ENCODE measurements at places on chromosomes 6 and 20. TPM values are rescaled to one million over a fixed set of nuclear protein-coding genes. Genes with fewer than 3 reads are reported as not detected.

Gene OTOR
- not detected for total RNA-seq

Gene RBPJL
- not detected for total RNA-seq

Gene VNN1
- not detected for total RNA-seq

Gene LY6G6D
- total RNA-seq: not detected

Gene GLYATL3
- total RNA-seq: not detected

Gene ULBP3
- 6.2 TPM for total RNA-seq

- peak; percentile 81 for DNase-seq
Observed at GRCh38 chr20:36544134-36545018, 3.1 kb downstream of the MYL9 start.

- DNase-seq: no peak
Observed at GRCh38 chr6:107531868-107532267, 42.0 kb downstream of the SOBP start.

GRCh38 chr20:18003897-18004296 lies 35.1 kb downstream of the MGME1 start:
- no peak for DNase-seq

DNA sequence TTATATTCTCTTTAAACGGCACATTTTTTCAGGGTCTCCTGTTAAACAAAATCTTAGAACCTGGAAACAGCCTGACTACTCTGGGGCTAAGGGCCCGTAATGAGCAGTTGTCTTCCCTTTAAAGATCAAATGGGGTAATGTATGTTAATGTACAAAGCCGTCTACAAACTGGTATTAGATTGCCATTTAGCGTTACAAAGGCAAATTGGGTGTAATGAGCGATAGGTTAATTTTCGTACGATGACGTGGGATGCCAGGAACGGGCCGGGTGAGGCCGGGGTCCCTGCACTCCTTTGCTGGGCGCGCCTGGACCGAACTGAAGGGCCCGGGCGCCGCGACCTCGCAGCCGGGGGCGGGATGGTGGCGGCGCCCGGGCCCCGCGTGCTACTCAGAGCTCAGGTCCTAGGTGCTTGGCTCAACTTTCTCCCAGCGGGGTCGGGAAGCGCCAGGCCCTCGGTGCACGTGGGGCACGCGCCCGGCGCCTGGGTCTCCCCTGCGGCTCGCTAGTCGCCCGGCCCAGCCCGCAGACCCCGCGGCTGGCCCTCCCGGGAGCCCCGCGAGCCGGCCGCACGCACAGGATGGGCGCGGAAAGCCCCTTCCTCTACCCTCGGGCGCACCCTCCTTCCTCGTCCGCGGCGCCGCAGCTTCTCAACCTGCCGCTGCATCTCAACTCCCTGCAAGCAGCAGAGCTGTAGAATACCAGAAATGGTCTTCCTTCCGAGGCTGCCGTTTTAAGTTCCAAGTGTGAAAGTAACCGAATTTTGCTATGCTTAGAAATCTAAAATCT lies 5.9 kb downstream of the NKX2-4 start:
- DNase-seq: no peak

GRCh38 chr6:13112921-13113320 lies 215.4 kb downstream of the TBC1D7 start:
- no peak for DNase-seq

DNA sequence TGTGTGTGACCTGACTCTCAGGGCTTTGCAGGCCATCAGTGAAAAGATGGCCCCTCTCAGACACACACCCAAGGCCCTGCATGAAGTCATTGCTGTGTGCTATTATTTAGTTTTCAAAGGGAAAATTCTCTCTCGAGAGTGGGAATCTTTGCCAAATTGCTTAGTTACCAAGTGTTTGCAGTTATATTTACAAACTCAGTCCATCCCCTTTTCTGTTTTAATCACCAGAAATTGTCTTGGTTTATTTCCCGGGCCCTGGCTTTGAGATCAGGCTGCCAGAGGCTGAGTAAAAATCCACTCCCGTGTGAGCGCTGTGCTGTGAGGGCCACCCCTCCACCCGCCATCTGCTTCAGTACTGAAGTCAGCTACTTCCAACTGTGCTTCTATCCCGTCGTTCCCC lies 163.1 kb downstream of the SOD2 start:
- no peak for DNase-seq

DNA sequence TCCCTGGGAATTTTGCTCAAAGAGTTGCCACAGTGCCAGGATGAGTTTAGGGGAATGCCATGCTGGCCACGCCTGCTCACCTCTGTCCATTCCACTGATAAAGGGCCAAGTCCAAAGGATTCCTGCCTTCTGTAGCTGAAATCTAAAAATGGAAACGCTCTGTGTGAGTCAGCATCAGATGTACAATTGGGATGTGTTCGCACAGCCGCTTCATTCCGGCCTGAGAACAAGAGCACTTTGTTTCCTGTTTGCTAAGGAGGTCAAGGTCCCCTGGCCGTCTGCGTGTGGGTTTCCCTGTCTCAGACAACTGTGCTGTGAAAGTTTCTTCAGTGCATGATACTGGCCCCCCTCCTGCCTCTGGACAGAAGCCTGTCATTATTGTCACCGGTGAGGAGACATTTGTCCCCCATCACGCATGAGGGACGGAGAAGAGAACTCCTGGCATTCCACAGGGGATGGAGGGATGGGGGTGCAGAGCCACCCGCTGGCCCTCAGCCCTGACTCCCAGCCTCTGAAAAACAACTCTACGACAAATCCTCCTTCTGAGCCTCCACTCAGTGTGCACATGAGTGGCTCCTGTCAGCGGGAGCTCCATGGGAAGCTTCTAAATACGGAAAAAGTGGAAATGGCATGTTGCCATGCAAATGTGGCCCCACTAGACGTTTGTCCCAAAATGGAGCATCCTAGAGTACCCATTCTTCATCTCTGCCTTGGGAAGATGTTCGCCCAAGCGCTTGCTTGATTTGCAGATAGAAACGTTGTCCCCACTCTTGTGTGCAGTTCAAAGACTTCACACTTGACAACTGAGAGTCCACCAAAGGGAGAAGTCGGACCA lies 143.5 kb upstream of the AFDN start:
- DNase-seq: peak; percentile 93

DNA sequence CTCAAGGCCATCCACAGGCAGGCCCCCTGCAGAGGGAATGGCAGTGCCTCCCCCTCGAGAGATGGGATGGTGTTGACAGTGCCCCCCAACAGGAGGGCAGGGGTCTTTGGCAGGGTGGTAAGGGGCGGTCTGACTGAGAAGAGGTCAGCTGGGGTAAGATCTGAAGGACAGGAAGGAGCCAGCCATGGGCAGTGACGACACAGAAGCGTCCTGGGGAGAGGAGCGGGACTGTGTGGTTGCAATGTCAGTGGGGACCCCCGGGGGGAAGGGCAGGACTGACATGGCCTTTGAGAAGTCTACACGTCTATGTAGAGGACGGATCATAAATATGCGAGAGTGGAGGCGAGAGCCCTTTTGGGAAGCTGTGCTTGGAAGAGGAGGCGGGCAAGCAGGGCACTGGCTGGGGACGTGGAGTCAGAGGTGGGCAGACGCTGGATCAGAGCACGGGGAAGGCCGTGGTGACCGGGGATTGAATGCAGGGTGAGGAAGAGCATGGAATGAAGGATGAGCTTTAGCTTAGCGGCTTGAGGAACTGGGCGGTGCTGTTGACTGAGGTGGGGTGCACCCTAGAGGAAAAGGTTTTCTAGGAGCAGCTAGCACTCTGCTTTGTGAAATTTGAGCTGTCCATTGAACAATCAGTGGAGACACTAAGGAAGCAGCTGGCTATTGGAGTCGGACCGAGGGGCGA lies 82.5 kb upstream of the AGPAT4 start:
- DNase-seq: no peak

GRCh38 chr6:163835439-163836171 lies 421.1 kb downstream of the QKI start:
- DNase-seq: peak; percentile 31

- peak; percentile 41 for DNase-seq
Observed at GRCh38 chr20:23235173-23236027, 115.2 kb upstream of the NXT1 start.

DNA sequence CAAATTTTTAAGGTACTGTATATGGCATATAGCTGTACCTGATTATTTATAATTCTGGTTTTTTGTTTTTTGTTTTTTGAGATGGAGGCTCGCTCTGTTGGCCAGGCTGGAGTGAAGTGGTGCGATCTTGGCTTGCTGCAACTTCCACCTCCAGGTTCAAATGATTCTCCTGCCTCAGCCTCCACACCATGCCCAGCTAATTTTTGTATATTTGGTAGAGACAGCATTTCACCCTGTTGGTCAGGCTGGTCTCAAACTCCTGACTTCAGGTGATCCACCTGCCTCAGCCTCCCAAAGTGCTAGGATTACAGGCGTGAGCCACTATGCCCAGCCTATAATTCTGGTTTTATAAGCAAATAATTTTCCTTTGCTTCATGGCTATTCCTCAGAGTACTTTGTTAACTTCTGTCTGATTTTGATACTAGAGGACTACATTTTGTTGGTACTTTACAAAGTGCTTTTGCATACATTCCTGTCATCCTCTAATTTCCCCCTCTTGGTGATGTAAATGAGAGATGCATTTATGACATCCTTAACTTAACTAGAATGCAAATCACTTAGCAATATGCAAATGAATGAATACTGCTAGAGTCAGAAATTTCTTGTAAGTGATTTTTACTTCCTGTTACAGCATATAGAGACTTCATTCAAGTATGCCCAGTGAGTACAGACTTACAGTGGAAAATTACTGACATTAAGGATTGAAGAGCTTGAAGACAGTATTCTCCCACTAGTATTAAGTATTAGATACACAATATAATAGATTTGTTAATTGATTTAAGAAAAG lies 35.7 kb upstream of the ARID1B start:
- no peak for DNase-seq

DNA sequence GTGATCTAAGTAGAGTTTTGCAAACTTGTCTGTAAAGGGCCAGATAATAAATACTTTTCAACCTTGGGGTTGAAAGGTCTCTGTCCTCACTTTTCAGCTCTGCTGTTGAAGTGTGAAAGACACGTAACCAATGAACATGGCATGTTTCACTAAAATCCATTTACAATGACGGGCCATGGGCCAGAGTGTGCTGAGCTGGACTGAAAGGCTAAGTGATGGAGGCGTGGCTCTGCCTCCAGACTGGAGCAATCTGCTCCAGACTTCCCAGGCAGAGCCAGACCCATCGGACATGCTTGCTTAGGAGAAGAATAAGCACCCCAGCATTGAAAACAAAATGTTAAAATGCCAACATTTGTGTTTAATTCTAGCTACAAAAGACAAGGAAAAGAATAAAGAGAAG lies 41.4 kb downstream of the SCAND1 start:
- DNase-seq: no peak

DNA sequence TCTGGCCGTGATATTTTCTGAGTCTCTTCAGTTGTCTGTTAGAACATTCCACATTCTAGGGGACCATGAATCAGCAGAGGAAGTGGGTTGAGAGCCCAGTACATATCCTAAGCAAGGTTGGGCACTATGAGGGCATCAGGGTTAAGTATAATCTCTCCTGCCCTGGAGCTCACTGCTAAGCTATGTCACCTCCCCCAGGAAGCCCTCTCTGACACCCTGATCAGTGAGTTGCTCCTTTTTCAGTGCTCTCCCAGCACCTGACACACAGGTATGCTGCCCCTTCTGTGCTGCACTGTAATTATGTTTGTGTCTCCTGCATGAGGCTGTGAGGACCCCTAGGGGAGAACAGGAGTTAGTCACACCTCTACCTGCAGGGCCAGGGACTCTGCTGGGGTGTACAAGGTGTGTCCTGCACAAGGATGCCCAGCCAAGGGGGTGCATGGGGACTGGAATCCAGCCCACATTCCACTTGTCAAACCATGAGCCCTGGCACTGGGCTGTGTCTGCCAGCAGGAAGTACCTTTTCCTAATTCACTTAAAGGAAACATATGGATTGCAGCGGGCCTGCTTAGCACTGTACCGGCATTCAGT lies 3.9 kb downstream of the RAB44 start:
- DNase-seq: no peak

DNA sequence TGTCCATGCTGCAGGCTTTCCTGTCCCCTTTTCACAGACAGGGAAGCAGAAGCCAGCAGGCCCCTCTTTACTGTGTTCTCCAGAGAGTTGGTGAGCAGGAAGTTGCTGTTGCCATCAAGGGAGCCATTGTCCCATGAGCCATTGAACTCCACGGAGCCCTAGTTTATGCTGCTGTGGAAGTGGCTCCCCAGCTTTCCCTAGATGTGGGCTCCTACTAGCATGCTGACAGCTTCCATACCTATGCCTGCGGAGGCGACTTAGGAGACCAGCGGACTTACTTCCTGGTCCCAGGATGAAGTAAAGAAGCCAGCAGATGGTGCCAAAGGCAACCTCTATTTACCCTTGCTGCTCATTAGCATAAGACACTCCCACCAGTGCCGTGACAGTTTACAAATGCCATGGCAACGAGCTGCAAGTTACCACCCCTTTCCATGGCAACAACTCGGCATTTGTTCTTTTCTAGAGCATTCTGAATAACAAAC lies 30.8 kb upstream of the FKBP1A start:
- peak; percentile 79 for DNase-seq

All from fibroblast of lung (primary cell).